ENCODE measurements at places on chromosomes 7 and 10.

GRCh38 chr10:128873411-128874054 is 593.5 kb upstream of the MGMT start:
- DNase-seq = no peak

DNA sequence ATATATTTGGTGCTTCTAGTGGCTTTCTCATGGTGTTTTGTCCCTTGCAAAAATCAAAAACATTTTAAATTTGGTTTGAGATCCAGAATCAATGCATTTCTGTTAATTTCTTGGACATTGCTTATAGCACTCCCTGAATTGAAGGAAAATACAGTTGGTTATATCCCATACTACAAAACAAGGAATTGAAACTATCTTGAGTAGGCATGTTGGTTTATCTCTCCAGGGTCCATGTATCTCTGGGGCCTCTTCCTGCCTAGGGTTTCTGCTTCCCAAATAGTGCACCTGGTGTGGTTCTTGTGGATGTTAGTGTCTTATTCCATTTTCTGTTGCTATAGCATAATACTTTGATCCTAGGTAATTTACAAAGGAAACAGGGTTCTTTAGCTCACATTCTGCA is 212.4 kb downstream of the CAMK1D start:
- DNase-seq = no peak

- no peak for DNase-seq
Measured at GRCh38 chr7:22267930-22268615, 88.9 kb downstream of the RAPGEF5 start.

GRCh38 chr7:7489546-7489945 is 46.1 kb downstream of the COL28A1 start:
- DNase-seq = no peak

GRCh38 chr7:9102846-9103245 is 669.4 kb downstream of the NXPH1 start:
- DNase-seq = no peak

- DNase-seq = no peak
Measured at GRCh38 chr10:1526436-1527055, 210.8 kb downstream of the ADARB2 start.

DNA sequence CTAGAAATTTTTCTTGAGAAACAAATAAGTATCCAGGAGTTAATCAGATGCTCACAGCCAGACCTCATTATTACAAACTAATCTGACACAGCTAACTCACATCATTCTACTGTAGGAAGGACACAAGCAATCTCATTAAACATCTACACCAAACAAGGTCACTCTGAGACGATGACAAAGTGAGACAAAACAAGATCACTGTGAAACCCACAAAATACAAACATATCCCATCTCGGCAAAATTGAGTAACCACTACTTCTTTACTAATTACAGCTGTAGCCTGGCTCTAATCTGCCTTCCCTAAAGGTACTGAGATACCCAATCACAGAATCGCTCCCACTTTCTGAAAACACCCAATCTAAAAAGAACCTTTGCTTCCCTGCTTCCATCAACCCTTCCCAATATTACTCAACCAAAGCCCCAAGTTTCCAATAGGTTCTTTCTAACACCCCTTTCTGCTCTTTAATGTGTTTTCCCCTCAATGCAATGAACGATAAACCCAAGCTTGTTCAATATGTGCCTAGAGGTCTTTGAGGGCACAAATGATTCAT is 26.9 kb downstream of the CCDC6 start:
- no peak for DNase-seq

- DNase-seq = no peak
Measured at GRCh38 chr7:87151002-87151728, 1.1 kb upstream of the DMTF1 start.

GRCh38 chr7:111753968-111754367 is 191.7 kb upstream of the IMMP2L start:
- no peak for DNase-seq

GRCh38 chr7:45267262-45267661 is 109.7 kb downstream of the RAMP3 start:
- DNase-seq = no peak
